ENCODE measurements at places on chromosomes 6 and 20.

DNA sequence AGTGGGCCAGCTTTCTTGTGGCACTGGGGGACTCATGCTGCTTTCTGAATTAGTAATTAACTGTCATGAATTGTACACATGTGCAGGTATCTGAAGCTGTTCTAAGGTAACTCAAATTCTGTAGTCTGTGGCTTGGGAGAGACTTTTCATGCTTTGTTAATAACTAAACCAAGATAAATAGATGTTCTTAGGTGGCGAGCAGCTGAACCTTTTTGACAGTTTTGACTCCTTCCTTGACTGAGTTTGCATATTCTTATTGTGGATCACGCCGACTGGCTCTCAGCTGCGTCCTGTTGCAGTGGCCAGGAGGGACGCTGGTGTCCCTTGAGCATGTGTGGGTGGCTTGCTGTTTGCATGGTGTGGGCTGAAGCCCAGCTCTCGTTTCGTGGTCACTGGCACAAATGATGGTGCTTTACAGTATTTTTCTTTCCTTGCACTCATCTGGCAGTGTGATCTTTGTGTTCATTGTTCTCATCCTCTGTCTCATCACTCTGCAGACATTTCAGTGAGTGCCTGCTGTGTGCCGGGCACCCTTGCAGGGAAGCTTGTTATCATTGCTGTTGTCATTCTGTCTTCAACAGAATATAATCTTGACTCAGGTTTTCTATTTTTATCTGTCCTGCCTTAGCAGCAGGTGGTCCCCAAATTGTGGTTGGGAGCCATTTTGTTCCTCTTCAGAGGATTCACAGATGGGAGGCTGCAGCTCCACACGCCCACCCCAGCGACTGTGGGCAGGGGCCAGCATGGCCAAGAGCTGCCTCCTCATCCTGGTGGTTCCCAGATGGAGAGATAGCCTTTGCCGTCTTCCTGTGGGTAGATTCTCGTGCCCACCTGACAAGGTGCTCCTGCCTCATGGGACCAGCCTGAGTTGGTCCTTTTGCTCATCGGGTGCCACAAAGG is 39.6 kb downstream of the DUSP22 start:
- no peak for DNase-seq

DNA sequence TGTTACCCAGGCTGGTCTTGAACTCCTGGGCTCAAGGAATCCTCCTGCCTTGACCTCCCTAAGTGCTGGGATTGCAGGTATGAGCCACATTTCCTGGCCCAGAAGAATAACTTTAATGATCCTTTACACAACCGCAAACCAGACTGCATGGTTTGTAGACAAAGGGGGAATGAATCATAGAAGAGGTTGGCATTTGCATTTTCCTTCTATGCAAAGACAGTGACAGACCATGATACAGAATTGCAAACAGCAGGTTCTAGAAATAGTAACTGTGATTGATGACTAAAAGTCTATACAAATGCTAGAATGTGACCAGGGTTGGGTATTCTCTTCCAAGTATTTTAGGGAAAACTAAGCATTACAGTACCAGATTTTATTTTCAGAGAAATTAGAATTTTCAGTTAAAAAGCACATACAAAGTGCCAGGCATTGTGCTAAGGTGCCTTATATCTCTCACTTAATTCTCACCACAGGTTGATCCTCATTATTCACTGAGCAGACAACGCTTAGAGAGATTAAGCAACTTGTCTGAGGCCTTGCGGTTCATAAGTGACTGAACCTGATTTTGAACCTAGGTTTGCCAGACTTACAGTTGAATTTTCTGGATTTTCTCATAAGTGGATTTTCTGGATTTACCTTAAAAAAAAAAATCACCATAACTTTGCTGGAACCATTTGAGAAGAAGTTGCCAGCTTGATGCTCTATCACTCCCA is 146.6 kb downstream of the ZFAND3 start:
- no peak for DNase-seq

GRCh38 chr20:50879649-50880550 is 51.3 kb downstream of the ADNP start:
- DNase-seq, result no peak

GRCh38 chr6:152232501-152233151 is 404.5 kb downstream of the SYNE1 start:
- DNase-seq, result no peak

DNA sequence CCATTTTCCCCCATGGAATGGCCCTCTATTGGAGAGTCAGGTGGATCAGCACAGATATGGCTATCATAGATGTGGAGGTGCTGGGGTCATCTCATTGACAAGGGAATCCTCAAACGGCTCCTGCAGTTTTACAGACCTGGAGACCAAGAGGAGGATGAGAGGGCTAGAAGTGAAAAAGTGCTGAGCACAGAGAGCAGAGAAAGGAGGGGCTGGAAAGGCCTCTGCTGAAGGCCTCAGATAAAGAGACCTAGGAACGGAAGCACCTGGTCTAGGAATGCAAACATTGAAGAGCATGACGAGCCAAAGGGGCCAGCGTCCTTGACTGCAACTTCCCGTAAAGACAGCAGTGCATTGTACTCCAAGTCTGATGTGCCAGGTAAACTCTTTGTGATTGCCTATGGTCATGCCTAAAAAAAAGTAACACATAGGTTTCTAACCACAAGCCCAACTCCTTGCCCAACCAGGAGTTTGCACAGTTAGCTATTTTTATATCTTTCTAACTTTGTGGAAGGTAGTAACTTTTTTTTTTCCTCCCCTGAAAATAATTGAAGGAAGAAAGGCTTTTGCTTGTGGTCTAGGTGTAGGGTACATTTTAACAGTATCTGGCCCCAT is 15.2 kb downstream of the RSPH4A start:
- no peak for DNase-seq

- no peak for DNase-seq
Observed at GRCh38 chr6:13278991-13279390, 49.3 kb downstream of the TBC1D7 start.

DNA sequence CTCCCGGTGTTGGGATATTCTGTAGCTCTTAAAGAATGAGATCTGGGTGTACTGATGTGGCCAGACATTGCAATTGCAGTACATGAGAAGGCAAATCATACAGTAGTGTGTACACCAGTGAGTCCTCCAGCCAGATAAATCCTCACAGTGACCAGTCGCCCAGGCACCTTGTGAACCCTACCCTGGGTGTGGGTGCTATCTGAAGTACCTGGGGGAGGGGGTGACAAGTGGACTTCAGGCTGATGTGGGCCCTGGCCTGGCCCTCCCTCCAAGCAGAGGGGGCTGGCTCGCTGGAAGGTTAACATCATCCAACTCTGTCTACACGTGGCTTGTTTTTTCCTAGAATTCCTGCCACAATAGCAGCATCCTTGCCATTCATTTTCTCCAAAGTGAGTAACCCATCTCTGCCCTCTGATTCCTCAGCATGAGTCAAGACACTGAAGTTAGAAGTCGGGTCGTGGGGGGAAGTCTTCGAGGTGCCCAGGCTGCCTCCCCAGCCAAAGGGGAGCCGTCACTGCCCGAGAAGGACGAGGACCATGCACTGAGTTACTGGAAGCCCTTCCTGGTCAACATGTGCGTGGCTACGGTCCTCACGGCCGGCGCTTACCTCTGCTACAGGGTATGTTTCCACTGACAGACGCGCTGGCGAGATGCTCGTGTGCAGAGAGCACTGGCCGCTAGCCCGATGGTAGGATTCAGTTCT is 70.8 kb downstream of the PTPN1 start:
- no peak for DNase-seq

DNA sequence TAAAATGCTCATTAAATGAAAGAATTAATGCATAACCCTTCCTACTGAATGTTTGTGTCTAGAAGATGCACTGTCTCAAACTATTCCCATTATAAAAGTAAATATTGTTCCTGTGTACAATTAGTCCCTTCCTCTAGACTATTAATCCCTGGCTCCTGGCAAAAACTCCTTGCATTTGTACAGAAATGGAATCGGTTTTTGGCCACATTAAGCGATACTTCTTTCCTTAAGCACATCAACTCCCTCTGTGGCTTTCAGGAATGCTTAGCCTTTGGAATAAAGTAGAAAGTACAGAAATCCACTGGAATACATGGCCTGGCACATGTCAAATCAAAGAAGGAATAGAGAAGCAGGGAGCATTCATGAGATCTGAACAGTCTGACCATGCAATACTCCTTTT is 179.8 kb downstream of the GMPR start:
- no peak for DNase-seq

DNA sequence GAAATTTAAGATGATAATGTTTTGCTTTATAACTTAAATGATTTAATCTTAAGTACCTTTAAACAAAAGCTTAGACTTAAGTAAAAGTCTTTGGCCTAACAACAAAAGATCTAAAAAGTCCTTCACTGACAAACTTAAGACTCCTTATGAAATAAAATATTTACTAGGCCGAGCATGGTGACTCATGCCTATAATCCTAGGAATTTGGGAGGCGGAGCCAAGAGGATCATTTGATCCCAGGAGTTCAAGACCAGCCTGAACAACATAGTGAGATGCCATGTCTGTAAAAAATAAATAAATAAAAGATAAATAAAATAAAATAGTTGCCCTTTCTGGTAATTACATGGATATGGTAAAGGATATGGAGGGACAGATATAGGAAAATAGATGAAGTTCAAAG is 12.4 kb downstream of the KATNA1 start:
- no peak for DNase-seq

GRCh38 chr6:167581637-167582036 is 245.1 kb upstream of the AFDN start:
- DNase-seq, result no peak

- DNase-seq, result peak; percentile 79
Observed at GRCh38 chr6:121849477-121849876, 414.0 kb downstream of the GJA1 start.

DNA sequence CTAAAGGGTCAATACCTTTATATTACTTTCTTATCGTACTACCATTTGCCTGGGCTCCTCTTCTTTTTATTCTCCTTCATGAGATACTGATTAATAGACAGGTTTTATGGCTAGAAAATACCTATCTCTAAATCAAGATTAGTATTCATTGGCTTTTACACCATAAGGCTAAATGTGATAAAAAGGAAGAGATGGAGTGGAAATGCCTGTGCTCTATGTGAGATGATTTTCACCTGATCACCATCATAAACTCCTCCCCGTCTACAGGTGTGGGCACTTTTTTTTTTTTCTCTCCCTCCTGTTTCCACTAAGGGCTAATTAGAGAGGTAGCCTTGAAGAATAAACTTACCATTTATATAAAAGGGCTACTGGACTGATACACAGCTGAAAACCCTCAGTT is at the start of gene GLYATL3:
GLYATL3 (plus strand) TSS at position 301 of the 400 bp plus-strand sequence. CDS start 12,068 bp downstream, outside the sequence.
- DNase-seq, result no peak

- DNase-seq, result peak; percentile 36
Observed at GRCh38 chr6:52420668-52421358, 671 bp downstream of the EFHC1 start.

DNA sequence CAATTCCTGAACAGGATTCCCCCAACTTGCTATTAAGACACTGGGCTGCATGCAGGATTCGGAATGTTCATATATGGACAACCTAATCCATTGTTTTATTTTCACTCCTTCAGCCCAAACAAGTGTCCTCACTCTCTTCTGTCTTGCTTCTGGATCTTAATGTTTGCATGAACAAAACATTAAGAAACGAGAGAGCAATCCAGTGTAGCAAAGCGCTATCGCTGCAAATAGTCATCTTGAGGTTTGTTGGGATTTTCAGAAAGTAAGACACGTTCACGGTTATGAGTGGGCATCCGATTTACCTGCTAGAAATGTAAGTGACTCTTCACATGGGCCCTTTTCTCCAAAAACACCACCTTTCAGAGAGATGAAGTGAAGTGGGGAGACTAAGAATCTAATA is 156.4 kb downstream of the MBOAT1 start:
- no peak for DNase-seq

DNA sequence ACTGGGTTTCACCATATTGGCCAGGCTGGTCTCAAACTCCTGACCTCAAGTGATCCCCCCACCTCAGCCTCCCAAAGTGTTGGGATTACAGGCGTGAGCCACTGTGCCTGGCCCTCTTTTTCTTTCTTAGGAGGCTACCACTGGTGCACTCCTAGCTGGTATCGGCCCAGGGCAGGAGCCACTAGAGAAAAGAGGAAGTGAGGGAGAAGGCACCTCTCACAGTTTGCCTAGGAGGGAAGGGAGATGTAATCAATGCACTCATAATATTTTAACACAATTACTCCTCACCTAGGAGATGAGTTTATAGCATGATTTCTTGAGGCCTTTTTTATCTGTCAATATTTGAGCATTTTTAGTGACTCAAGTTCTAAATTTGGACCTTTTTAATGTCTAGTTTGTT is 189.0 kb upstream of the SOX4 start:
- DNase-seq, result no peak

GRCh38 chr6:139354189-139354588 is 20.3 kb downstream of the CITED2 start:
- no peak for DNase-seq

DNA sequence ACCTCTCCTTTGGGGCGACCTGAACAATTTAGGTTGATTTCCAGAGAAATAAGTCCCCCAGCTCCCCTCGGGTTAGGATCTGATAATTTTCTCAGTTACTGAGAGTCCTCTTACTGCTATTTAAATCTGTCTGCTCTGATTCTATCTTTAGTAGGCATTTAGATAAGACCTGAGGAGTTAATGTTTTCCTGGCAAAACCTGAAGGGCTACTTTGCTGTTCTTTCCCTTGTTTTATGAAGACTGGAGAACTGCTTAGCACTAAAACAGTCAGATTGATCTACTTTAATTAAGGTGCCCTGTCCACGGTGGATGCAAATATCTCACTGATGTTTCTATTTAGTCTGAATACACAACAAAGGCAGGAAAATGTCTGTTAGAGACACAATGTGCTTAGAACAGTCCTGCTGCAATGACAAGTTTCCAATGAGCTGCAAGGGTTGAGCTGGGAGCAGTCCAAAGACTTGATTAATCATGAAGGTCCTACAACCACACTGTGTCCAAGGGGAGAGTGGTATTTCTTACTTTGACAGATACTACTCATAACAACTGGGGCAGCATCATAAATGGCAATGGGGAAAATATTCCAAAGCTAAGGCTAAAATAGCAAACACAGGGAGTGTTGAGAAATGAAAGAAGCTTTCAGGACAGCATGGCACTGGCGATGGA is 15.7 kb downstream of the ADTRP start:
- DNase-seq, result no peak

DNA sequence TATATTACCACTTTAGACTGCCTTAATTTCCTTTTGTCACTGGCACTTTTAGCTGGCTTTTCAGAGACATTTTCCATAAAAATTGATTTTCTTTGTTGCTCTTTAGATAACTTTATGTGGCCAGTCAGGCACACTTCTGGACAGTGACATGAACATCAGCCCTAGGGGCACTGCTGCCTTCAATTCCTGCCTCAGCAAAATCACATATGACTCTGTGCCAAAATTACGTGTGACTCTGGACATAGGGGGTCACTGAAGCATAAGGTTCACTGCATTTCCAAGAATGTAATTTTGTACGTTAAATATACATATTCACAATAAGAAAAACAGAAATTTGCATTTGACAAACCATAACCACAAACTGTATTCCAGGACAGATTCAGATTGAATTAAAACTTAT is 66.5 kb downstream of the ESF1 start:
- DNase-seq, result no peak

GRCh38 chr20:51627586-51627985 is 85.1 kb upstream of the NFATC2 start:
- no peak for DNase-seq
